Activated CD4-positive, alpha-beta T cell treated with anti-CD3 and anti-CD28 coated beads, Interleukin-2, amount 50 U/mL, for 16 hours (primary cell): ENCODE measurements at places on chromosomes 2 and 18.

DNA sequence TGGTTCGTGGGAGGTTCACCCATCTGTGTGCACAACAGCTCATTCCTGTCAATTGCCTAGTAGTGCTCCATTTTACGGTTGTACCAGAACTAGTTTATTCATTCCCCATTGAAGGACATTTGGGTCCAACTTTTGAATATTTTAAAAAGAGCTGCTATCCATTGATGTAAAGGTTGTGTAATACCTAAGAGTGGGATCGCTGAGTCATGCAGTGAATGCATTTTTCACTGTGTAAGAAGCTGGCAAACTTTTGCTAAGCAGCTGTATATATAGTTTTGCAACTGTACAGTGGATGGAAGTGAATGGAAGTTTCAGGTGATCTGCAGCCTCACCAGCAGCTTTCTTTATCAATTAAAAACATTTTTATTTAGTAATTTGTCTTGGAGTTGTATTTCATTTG is 104.5 kb downstream of the DCDC2C start:
- DNase-seq: no peak

DNA sequence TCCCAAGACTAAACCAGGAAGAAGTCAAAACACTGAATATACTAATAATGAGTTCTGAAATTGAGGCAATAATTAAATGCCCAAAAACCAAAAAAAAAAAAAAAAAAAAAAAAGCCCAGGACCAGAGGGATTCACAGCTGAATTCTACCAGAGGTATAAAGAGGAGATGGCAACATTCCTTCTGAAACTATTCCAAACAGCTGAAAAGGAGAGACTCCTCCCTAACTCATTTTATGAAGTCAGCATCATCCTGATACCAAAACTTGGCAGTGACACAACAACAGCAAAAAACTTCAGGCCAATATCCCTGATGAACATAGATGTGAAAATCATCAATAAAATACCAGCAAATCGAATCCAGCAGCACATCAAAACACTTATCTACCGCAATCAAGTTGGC is 108.5 kb upstream of the COL3A1 start:
- DNase-seq: no peak

DNA sequence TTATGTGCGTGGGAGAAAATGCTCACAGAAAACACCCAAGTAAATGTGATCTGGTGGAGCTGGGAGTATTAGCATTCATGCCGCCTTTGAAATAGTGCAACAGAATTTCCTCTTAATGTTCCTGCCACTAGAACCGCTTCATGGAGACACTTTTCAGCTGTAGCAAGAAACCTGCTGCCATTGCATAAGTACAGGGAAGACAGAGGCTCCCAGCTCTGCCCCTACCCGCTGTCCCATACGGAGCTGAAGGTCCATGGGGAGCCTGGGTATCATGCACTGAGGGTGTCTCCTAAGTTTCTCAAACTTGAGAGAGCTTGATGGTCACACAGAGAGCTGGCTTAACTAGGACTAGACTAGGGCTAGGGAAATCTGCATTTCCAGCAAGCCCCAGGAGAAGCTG is 49.6 kb downstream of the CRIM1 start:
- no peak for DNase-seq

GRCh38 chr2:75464348-75464946 is 96.3 kb downstream of the EVA1A start:
- DNase-seq: no peak

DNA sequence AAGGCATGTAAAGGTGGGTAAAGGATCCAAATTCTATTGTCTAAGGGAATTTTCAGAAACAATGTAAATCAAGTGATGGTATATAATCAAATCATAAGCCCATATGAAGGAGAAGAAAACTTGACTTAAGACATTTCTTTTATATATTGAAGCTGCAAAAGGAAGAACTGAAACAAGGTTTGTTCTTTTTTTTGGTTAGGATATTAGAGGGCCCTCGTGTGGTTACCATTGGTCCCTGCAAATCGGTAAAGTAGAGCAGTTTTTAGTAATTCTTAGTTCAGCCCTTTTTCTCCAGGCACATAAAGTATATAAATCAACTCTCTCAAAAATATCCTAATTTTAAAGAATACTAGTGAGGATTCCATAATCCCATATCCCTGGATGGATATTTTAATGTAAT is 105.6 kb upstream of the STK17B start:
- no peak for DNase-seq

- no peak for DNase-seq
Observed at GRCh38 chr2:84735389-84735788, 145.5 kb downstream of the TRABD2A start.

DNA sequence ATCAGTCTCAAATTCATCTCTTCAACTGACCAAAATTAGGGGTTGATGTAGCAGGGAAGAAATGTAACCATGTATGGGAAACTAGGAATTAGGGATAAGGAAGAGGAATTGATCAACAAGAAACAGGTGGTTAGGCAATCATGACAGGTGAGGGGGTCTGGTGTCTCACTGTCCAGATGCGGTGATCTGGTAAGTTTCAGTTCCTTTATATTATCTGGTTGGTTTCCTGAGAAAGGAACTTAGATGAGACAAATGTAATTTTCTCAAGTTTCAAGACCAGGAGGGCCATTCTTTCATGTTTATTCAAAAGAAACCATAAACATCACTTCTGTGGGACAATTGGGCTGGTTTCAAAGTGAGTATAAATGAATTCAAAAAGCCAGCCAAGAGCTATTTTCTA is 306.2 kb upstream of the KCNJ3 start:
- DNase-seq: no peak

GRCh38 chr2:216877085-216877484 is 17.2 kb upstream of the TNP1 start:
- no peak for DNase-seq

DNA sequence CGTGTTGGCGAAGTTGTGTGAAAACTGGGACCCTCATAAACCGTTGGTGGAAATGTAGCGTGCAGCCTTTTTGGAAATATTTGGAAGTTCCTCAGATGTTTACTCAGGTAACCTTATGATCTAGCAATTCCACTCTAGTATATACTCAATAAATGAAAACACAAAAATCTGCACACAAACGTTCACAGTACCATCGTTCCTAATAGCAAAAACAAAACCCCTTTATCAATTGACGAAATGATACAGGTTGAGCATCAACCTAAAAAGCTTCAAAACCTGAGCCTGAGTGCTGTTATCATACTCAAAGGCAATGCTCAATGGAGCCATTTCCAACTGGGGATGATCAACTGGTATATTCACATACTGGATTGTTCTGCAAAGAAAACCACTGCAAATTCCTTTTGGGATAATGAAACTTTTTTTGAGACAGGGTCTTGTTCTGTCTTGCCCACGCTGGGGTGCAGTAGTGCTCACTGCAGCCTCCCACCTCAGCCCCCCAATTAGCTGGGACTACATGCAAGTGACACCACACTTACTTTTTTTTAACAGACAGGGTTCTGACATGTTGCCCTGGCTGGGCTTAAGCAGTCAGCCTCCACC is 777 bp upstream of the C18orf32 start:
- DNase-seq: peak; percentile 30

- no peak for DNase-seq
Observed at GRCh38 chr18:21129566-21130216, 18.1 kb upstream of the ROCK1 start.

DNA sequence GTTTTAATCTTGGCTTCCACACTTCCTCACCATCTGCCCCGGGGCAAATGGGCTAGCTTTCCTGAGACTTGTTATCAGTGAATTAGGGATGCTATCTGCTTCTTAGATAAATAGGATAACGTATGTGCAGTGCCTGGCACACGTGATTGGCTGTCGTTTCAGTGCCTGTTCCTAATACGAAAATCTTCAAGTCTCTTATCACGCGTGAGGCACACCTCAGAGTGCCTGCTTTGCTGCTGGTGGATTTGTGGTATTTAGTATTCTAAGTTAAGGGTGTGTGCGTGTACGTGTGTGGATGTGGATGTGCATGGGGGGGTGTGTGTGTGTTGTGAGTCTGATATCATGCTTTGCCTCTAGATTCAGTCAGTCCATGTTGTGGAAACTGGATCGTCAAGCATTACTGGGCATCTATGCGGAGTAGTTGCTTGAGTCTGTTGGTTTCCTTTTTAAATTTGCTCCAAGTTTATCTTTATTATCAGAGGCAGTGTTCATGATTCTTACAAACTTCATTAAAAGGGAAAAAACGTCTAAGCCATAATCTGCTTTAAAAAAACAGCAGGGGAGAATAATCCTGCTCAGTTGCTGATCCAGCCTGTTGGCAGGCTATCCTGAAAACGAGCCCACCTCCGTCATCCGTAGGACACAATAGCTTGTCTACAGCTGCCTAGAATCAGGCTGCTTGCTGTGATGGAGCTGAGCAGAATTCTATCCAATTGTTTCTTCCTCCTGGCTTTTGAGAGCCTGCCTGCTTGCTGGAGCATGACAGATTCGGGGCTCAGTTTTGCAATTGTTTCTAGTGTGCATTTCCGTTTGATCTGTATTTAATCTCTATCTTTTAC is 6.6 kb downstream of the SH3RF3 start:
- DNase-seq: no peak

GRCh38 chr18:66895631-66896030 is 291.7 kb upstream of the CDH19 start:
- DNase-seq: no peak

- peak; percentile 40 for DNase-seq
Observed at GRCh38 chr18:37322492-37323035, 243.0 kb downstream of the CELF4 start.

GRCh38 chr18:28078849-28079248 is 98.1 kb downstream of the CDH2 start:
- no peak for DNase-seq

DNA sequence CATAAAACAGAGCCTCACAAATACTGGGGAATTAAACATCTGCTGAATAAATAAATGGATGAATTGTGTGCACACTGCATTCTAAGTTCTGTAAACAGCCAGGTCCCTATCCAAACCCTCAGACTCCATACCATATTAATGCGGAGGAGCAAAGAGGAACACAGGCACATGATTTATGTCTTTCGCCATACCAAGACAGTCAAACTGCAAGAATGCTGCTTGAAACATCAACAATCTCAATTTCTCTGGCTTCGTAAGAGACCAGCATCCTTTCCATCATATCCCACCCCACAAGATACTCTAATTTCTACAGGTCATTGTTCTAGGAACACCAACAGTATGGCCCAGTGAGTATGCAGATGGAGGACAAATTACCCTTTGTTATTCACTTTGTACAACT is 15.0 kb downstream of the KANSL3 start:
- no peak for DNase-seq

DNA sequence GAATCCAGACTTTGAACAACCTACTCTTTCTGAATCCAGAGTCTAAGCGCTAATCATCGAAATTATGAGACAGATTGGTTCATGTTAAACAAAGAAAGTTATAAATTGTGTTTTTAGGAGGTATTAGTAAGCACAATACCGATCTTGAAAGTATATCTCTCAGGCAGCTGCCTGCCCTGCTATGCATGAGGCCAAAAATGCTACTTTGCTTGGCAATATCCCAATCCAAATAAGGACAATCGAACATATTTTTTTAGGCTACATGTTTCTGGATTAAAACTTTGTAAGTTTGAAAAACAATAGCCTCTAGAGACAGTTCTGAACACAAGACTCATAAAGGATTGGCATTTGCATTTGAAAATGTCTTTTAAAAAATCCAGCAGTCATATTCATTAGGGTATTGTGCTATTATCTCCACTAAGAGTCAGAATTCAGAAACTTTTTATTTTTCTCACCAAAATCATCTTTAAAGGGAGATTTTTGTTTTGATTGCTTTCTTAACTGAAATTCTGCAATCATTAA is 167.1 kb downstream of the PDE1A start:
- DNase-seq: no peak

- DNase-seq: no peak
Observed at GRCh38 chr2:6999211-6999877, 82.1 kb downstream of the RNF144A start.

DNA sequence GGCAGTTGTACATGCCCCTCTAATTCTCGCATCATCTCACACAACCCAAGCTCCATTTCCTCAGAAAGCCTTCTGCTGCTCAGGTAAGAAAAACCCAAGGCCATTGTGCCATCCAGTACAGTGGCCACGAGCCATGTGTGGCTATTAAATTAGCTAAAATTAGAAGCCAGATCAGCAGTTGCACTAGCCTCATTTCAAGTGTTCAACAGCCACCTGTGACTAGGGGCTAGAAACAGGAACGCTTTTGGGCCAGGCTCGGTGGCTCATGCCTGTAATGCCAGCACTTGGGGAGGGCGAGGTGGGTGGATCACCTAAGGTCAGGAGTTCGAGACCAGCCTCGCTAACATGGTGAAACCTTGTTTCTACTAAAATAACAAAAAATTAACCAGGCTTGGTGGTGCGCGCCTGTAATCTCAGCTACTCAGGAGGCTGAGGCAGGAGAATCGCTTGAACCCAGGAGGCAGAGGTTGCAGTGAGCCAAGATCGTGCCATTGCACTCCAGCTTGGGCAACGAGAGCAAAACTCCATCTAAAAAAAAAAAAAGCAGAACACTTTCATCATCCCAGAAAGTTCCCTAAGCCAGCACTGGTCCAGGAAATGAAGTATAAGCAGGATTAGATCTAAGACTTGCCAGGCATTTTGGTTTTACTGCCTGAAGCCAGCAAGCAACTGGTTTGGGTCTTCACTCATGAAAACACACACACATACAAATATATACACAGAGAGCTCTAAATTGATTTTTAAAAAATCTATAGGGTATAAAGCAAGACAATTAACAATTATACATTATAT is 35.7 kb downstream of the ATP8B1 start:
- no peak for DNase-seq

- no peak for DNase-seq
Observed at GRCh38 chr2:26017464-26018183, 16.3 kb upstream of the RAB10 start.

DNA sequence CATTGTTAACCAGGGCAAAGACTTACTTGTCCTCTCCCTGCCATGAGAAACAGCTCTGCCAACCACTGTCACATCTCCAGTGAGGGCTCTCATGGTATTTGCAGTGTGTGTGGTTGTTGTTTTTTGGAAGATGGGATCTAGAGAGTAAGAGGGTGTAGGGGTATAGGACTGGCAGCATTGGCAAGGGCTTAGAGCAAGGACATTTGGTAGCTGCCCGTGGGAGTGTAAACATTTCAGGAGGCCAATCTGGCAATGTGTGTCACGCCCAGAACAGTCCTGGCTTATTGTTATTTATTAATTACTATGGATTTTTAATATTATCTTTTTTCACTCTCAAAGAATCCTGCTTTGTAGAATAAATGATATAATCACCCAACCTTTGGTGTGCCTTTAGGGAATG is 90.5 kb downstream of the TMEM17 start:
- no peak for DNase-seq

- DNase-seq: no peak
Observed at GRCh38 chr2:45712570-45712969, 61.1 kb downstream of the PRKCE start.
